Tibial nerve (tissue), 4 donors: ENCODE measurements at places on chromosomes 16 and 17.

DNA sequence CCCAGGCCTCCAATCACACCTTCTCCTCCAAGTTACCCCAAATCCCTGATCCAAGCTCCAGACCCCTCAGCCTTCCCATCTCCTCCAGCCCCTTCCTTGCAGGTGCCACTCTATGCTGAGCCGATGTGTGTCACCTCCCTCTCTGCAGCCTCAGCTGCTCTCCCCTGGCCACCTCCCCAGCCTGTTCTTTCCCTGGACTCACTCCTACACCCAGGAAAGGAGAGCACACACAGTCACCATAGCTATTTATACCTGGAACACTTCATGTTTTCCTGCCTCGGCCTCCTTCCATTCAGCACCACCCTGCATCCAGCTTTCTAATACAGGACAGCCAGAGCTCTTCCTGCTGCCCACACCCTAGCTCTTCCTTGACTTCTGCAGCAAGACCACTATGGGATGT lies 12.5 kb upstream of the TMEM132E start:
- DNase-seq = no peak
- H3K4me3 ChIP-seq = no peak overlapping the region
- peaks cover 38% of the 10 kb centered on the region for H3K27me3 ChIP-seq
- no peaks in the 10 kb centered on the region for H3K4me1 ChIP-seq

GRCh38 chr17:27576477-27577083 lies 54.4 kb upstream of the LGALS9 start:
- no peak overlapping the region for H3K4me3 ChIP-seq
- peak overlapping the region; percentile 61 for H3K27ac ChIP-seq
- H3K27me3 ChIP-seq = no peaks in the 10 kb centered on the region
- DNase-seq = no peak

DNA sequence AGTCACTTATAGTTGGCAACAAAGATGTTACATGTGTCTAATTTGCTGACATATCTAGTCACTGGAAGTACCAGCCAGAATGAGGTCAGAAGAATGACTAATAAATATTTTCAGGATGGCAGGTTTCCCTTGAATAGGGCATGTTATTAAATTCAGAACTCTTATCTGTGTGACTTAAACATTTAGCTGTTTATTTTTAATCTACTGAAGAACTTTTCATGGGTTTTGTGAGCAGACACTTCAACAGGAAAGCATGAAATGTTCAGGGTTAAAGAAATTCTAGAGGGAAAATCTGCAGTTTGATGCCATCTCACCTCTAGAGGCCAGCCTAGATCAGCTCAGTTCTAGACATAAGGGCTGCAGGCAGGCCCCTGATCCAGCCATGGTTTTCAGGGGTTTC lies 13.2 kb downstream of the JPT2 start:
- no peaks in the 10 kb centered on the region for H3K36me3 ChIP-seq
- DNase-seq = no peak
- H3K27me3 ChIP-seq = no peaks in the 10 kb centered on the region
- no peaks in the 10 kb centered on the region for H3K4me1 ChIP-seq

DNA sequence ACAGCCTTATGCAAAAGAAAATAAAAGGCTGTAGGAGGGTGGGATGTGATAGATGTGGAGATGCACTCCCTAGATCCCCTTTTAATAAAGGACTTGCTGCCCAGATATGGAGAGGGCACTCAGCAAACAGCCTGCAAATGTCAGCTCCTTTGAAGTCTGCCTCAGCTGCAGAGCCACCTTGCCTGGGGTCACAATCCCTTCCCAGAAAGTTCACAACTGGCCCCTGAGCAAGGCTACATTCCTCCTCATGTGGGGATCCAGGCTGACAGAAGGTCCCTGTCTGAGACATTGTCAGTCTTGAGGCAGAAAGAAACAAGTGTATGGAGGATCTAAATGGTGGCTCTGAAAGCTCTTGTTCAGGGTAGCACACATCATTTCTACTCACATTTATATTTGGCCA lies 36.1 kb downstream of the SLFN11 start:
- H3K36me3 ChIP-seq = no peaks in the 10 kb centered on the region
- no peak overlapping the region for H3K27ac ChIP-seq
- H3K27me3 ChIP-seq = no peaks in the 10 kb centered on the region
- H3K4me3 ChIP-seq = no peak overlapping the region

DNA sequence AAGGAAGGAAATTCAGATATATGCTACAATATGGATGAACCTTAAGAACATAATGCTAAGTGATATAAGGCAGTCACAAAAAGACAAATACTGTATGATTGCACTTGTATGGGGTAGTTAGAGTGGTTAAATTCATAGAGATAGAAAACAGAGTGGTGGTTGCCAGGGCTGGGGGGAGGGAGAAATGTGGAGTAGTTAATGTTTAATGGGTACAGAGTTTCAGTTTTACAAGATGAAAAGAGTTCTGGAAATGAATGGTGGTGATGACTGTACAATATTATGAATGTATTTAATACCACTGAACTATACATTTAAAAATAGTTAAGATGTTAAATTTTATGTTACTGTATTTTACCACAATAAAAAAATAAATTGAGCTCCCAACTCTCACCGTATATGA lies 157.9 kb downstream of the TOX3 start:
- H3K27me3 ChIP-seq = no peaks in the 10 kb centered on the region
- H3K36me3 ChIP-seq = no peaks in the 10 kb centered on the region
- H3K27ac ChIP-seq = no peak overlapping the region
- no peaks in the 10 kb centered on the region for H3K4me1 ChIP-seq

GRCh38 chr16:12699161-12699560 lies 104.5 kb downstream of the CPPED1 start:
- H3K4me3 ChIP-seq = no peak overlapping the region
- no peaks in the 10 kb centered on the region for H3K36me3 ChIP-seq
- no peak overlapping the region for H3K27ac ChIP-seq

DNA sequence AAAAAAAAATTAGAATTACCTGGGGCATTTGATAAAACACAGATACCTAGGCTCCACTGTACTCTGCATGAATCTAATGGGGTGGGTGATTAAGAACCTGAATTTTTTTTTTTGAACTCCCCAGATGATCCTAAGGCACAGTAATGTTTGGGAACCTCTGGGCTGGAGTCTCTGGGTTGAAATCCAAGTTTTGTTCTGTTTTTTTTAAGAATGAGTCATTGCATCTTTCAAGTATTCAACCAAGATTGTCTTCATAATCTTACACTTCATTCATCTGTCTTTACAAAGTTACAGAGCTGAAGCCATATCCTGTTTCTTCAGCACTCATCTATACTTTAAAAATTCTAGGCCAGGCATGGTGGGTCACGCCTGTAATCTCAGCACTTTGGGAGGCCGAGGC lies 52.6 kb downstream of the PIGL start:
- H3K27me3 ChIP-seq = no peaks in the 10 kb centered on the region
- H3K27ac ChIP-seq = no peak overlapping the region
- H3K4me1 ChIP-seq = no peaks in the 10 kb centered on the region
- H3K36me3 ChIP-seq = no peaks in the 10 kb centered on the region
- DNase-seq = no peak

GRCh38 chr17:73765824-73766563 lies 121.7 kb upstream of the SDK2 start:
- peaks cover 2% of the 10 kb centered on the region for H3K4me1 ChIP-seq
- no peak overlapping the region for H3K4me3 ChIP-seq
- DNase-seq = no peak
- H3K27ac ChIP-seq = no peak overlapping the region
- H3K27me3 ChIP-seq = no peaks in the 10 kb centered on the region

- H3K36me3 ChIP-seq = no peaks in the 10 kb centered on the region
- peak overlapping the region; percentile 57 for H3K4me3 ChIP-seq
- no peaks in the 10 kb centered on the region for H3K27me3 ChIP-seq
- DNase-seq = no peak
Measured at GRCh38 chr17:34581446-34582184, 2.2 kb downstream of the TMEM132E start.

DNA sequence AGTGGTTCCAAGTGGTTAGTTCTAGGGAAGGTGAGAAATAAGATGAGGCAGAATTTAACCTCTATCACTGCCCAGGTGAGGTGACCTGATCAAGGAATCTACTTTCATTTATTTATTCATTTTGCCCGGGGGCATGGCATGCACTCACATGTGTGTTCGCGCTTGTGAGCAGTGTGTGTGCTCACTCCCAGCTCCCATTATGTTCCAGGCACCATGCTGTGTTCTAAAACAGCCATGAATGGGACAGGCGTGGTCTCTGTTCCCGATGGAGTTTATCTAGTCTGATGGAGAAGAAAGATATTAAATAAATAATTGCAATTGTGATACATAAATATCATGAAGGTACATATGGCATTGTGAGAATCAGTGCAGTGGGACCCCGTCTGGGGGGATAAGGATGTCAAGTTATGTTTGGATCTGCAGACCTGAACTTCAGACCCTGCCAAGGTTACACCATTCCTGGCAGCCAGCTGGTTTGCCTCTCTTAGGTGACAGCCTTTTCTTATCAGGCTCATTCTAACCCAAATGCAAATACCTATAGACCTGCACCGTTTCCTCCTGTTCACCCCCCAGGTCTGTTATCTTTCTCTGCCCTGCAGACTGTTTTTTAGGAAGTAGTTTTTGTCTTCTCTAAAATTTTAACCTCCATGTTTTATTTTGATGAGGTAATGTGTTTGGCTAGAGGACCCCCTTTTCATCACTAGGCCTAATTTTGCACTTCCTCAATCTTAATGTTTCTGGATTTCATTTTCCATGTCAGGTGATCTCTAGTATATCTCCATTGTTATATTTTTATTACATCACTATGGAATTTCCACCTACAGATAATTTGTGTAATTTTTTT lies 11.8 kb downstream of the CYB5B start:
- no peaks in the 10 kb centered on the region for H3K4me1 ChIP-seq
- DNase-seq = no peak
- no peak overlapping the region for H3K4me3 ChIP-seq
- no peaks in the 10 kb centered on the region for H3K27me3 ChIP-seq
- no peak overlapping the region for H3K27ac ChIP-seq
- H3K36me3 ChIP-seq = peaks cover 35% of the 10 kb centered on the region
